ENCODE measurements at places on chromosomes 3 and 15.

GRCh38 chr3:183626877-183627594 is 8.4 kb upstream of the KLHL24 start:
- no peak for DNase-seq

DNA sequence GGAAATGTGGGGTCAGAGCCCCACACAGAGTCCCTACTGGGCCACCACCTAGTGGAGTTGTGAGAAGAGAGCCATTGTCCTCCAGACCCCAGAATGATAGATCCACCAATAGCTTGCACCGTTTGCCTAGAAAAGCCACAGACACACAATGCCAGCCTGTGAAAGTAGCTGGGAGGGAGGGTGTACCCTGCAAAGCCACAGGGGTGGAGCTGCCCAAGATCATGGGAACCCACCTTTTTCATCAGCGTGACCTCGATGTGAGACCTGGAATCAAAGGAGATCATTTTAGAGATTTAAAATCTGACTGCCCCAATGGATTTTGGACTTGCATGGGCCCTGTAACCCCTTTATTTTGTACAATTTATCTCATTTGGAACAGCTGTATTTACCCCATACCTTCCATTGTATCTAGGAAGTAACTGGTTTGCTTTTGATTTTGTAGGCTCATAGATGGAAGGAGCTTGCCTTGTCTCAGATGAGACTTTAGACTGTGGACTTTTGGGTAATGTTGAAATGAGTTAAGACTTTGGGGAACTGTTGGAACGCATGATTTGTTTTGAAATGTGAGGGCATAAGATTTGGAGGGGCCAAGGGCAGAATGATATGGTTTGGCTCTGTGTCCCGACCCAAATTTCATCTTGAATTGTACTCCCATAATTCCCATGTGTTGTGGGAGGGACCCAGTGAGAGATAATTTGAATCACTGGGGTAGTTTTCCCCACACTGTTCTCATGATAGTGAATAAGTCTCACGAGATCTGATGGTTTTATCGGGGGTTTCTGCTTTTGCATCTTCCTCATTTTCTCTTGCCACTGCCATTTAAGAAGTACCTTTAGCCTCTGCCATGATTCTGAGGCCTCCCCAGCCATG is 49.0 kb downstream of the CD200 start:
- DNase-seq = no peak

GRCh38 chr3:165503346-165503745 is 307.2 kb upstream of the SLITRK3 start:
- no peak for DNase-seq

DNA sequence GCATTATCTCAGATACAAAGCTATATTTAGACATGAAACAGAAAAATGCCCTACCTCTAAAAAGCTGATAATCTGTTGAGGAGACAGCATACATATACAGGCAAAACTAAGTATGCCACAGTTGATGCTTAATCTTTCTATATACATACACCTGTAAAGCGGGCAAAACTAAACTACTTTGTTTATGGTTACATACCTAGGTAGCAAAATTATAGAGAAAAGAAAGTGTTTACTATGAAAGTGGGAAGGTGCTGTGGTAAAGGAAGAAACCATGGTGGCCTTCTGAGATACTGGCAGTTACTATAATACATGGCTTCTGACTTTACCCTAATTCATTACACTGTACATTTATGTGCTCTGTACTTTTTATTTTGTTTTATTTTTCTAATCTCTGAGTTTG is 36.0 kb upstream of the NR1I2 start:
- DNase-seq = no peak

- DNase-seq = no peak
Observed at GRCh38 chr3:156685198-156685597, 10.8 kb downstream of the TIPARP start.

GRCh38 chr3:71304684-71305083 is 278.8 kb downstream of the FOXP1 start:
- DNase-seq = no peak

- DNase-seq = no peak
Observed at GRCh38 chr15:34292621-34293020, 45.0 kb downstream of the SLC12A6 start.

- DNase-seq = no peak
Observed at GRCh38 chr15:41562244-41562643, 3.2 kb downstream of the TYRO3 start.

DNA sequence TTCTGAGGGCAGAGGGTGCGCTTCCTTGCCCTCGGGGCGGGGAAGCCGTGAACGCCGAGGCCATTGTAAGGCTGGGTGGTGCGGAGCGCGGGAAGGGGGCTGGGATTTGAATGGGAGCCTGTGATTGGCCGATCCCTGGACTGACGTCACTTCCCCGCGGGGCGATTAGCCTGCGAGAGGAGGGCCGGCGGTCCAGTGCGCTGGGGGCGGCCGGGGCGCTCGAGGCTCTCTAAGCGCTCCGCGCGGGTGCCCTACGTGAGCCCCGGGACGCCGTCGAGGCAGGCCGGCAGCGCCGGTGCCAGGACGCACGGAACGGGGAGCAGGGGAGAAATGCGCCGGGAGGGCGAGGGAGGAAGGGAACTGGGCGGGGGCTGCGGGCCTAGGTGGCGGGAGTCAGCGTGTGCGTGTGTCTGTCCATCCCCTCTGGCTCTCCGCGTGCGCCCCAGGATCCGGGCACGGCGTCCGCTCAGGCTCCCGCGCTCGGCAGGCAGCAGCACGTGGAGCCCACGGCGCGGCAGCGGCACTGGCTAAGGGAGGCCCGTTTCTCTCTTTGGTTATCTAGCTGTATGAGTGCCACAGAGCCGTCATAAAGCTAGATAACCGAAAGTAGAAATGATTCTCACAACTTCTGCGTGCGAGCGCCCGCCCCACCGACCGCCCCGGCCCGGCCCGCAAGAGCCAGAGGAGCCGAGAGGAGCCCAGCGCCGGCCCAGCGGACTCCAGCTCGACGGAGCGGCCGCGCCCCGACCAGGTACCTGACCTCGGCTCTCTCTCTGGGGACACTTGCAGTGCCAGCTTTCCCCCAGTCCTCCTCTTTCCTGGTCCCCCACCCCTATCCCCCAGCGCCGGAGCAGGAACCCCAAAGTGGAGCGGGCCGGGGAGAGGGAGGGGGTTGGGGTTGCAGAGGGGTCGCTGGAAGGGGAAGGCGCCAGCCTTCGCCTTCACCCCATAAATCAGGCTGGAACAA is 33.1 kb upstream of the POLG start:
- DNase-seq = no peak

- no peak for DNase-seq
Observed at GRCh38 chr3:140553591-140553990, 124.3 kb upstream of the TRIM42 start.

DNA sequence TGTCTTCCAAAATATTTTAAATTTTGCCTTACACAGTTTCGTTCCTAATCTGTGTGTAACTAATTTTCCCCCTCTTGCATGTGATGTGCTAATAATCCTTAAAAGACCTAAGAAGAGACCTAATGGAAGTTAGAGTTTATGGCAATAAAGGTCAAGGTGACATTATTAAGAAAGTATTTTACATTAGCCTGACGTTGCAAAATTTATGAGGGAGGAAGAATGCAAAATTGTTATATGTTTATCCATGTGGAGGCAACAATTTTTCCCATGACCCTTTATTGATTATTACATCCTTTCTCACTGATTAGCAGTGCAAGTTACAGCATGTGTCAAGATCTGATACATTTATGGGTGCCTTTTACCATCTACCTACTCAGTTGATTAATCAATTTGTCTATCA is 373.8 kb upstream of the ROBO1 start:
- no peak for DNase-seq

DNA sequence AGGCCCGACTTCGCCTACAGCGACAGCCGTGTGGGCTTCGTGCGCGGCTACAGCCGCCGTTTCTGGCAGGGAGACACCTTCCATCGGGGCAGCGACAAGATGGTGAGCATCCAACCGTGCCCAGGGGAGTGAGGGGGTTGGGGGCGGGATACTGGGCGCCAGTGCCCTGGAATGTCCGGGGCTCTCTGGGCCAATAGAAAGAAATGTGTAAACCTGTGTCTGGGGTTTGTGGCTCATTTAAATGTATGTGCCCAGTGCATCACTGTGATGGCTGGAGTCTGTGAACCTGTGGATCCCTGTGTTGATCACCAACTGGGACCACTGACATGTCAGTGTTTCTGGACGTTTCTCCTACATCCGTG is 423 bp downstream of the CHAC1 start:
- DNase-seq = no peak

DNA sequence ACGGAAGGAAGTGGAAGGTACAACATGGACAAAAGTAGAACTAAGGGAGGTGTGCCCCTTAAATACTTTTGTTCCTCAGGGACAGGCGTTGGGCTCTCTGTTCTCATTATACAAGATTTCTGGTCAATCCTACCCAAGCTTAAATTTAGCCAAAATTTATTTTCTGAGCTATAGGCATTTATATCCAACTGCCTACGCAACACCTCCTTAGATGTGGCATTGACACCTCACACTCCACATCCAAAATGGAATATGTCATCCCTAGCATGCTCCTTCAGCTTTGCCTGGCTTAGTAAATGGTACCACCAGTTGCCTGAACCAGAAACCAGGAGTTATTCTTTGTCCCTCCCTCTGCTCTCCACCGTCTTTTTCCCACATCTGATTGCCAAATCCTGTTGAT is 26.2 kb downstream of the FANCD2OS start:
- no peak for DNase-seq

DNA sequence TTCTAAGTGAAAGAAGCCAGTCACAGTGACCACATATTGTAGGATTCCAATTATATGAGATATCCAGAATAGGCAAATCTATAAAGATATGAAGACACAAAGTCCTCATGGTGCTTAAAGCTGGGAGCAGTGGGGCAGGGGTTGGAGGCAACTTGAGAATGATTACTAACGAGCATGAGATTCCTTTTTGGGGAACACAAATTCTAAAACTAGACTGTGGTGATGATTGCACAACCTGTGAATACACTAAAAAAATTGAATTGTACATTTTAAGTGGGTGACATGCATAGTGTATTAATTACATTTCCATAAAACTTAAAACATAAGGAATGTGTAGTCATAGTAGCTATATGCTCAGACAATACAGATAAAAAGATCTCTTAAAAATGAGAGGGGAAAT is 103.2 kb downstream of the DPH6 start:
- no peak for DNase-seq

DNA sequence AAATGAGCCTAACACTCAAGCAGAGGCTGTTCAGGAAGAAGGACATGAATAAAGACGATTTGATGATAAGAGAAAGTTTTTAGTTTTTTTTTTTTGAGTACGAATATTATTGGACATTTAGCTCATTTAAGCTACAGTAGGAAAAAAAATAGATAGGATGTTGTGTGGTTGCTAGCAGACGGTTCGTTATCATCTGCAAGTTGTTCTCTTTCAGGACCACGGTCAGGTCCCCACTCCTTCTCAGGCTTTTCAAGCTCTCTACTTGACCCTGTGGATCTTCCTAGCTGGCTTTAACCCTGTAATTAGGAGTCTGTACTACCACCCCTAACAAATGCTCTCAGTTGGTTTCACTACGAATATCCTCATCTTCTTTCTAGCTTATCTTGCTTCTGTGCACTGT is 1.1 kb downstream of the KCNH8 start:
- no peak for DNase-seq

DNA sequence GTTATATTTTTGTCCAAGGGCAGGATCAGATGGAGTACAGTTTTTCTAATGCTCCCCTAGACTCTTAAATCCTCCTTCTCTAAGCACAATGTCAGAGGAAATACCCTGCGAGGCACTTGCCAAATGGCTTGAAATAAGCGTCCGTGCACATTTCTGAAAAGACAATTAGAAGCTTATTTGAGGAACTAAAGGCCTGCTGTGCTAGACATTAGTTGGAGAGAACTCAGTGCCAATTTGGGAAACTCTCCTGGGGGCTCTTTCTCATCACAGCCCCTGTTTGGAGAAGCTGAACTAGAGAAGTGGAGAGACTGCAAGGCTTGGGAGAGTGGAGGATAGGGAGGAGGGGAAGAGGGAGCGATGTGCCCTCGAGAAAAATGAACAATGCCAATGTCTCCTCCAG is 247.6 kb upstream of the C2CD4B start:
- no peak for DNase-seq

- DNase-seq = no peak
Observed at GRCh38 chr3:52433328-52433995, 11.4 kb downstream of the SEMA3G start.

- DNase-seq = no peak
Observed at GRCh38 chr3:33023176-33024136, 72.0 kb downstream of the CCR4 start.

GRCh38 chr3:184914628-184915027 is 102.7 kb downstream of the VPS8 start:
- DNase-seq = no peak

DNA sequence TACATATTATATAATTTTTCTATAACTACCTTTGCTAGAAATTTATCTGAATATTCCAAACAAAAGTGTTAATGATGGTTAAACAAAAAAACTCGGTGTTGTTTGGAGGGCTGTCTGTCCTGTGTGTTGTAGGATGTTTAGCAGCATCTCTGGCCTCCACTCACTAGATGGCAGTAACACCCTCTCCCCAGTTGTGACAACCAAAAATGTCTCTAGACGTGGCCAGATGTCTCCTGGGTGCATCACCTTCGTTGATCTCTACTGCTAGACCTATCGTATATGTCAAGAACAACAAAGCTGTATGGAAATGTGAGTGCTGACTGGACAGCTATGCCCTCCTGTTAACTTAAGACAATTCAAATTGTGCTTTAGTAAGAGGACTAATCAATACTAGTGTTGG is 14.1 kb downstream of the ANKRD34C start:
- DNase-seq = no peak

- no peak for DNase-seq
Observed at GRCh38 chr15:86916671-86917360, 837.1 kb downstream of the AGBL1 start.

DNA sequence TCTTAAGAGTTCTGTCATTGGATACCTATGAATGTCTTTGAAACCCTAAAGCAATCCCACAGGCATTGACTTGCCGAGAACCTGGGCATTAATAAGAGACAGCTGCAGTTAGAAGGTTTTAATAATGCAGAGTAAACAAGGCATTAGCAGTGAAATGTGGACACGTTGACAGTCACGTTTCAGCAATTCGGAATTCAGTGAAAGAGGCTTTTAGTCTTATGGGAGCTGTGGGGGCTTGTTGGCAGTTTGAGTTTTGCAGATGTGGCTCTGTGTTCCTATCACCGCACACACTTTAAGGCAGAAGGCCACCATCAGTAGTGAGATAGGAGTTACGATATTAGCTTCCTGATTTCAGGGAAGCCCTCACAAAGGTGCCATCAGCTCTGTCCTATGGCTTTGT is 145.2 kb upstream of the NUDT16 start:
- no peak for DNase-seq

Data from NCI-H187 treated with DMSO at 0.1 percent for 48 hours (cell line).